ENCODE measurements at places on chromosomes 3 and 15.

GRCh38 chr3:176399193-176399592, 798.1 kb downstream of the TBL1XR1 start:
- DNase-seq = no peak

DNA sequence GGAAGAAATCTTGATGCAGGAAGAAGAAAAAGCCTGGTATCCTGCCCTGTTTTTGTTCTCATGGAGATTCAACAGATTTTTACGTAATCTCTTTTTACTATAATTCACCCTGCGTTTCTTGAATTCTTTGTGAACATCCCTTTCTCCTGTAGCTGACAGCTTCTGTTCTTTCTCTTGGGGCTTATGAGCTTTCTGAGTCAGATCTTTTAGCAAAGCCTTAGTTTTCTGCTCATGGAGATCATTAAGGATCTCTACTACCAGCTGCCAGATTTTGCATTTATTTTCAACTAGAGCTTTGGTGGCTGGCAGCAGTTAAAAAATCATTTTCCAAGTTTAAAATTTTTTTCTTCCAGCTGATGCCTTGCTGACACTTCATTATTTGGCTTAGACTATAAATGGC, 51.6 kb downstream of the MOBP start:
- DNase-seq = no peak

GRCh38 chr15:42373274-42373673, 14.0 kb downstream of the CAPN3 start:
- DNase-seq = no peak

GRCh38 chr3:99474776-99475175, 163.6 kb upstream of the COL8A1 start:
- DNase-seq = no peak

- no peak for DNase-seq
Observed at GRCh38 chr3:33167716-33168336, 50.8 kb downstream of the SUSD5 start.

GRCh38 chr3:117998071-117998470, 1036.6 kb downstream of the IGSF11 start:
- DNase-seq = no peak

DNA sequence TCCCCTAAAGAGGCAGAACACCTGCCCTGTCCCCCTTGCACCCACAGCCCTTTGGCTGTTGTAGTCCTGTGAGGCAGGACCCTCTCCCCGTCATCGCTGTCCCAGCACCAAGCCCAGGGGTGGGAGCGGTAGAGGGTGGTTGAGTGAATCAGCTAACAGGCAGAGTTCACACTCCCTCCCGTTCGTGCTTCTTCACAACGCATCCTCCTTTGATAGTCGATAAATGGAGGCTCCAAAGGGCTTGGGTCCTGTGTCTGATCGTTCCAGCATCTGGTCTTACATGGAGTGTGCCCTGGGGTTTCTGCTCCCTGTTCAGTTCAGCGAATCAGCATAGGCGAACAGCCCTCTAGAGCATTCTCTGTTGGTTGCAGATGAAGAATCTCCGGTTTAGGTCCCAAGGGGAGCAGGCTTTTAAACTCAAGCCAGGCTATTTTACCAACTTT, 820 bp upstream of the HMCES start:
- DNase-seq = no peak

DNA sequence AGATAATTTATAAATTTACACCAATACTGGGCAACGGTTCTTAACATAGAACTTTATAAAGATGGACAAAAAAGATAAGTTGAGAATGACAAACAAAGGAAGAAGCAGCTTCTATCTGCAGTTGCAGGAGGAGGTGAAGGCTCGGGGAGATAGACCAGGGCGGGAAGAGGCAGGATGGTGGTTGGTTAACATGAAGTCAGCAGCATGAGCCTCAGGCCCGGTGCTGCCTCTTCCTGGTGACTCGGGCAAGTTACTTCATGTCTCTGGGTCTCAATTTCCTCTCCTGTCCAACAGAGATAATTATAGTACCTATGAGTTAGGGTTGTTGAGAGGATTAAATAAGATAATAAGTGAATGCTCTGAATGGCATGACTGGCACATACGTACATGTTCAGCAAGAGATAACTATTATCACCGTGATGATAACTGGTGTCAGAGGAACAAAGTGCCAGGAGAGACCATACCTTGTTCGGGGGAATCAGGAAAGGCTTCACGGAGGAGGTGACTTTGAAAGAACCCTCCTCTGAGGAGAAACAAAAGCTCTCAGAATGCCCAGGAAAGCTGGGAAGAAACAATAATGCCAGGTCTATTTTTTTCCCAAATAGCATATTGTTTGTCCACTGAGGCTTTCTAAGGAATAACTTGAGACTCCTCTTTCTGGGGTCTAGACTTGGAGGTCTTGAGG, 4.4 kb downstream of the PAK6 start:
- no peak for DNase-seq

GRCh38 chr3:130671545-130672312, 74.9 kb downstream of the PIK3R4 start:
- DNase-seq = no peak

Data from esophagus squamous epithelium (tissue), 5 donors.